SK-N-MC (cell line): ENCODE measurements at places on chromosomes 5 and 9.

- DNase-seq = peak; percentile 2
These were observed 197.1 kb downstream of the TTLL11 start for GRCh38 chr9:121895818-121896544.

- DNase-seq = no peak
These were observed 31.6 kb downstream of the LRRTM2 start for GRCh38 chr5:138843316-138844124.

GRCh38 chr5:18771097-18771610, 1136.9 kb downstream of the TAF11L14 start:
- DNase-seq = no peak

DNA sequence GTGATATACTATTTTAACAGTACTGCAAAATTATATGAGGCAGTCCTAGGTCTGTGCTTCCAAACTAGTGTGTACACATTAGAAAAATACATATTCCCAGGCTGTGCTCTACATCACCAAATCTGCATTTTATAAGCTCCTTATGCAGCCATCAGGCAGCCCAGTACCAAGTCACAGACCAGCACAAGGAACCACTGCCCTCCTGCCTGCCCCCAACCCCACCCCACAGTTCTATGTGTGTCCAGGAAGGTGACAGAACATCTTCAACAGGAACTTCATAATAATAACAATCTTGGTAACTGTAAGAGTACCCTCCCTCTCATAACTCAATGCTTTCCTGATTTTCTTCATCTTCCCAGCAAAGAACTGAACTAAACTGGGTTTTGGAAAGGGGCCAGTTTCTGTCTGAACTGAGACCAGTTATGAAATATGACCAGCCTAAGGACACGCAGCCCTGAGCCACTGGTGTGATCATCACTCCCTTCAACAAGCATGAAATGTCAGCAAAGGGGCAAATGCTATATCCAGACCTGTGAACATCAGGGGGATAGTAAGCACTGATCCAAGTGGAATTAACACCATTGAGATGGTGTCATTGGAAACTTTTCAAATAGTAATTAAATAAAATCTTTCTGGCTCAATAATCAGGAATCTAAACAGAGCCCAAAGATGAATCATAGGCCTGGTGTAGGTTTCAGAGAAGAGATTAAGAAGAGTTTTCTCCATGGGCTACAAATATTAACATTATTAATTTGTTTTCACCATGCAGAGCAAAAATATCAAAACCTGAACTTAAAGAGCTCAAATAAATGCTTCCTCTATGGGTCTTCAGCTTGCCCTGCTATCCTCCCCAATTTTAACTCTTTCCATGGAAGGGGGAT, 82.1 kb downstream of the DPYSL3 start:
- DNase-seq = no peak

DNA sequence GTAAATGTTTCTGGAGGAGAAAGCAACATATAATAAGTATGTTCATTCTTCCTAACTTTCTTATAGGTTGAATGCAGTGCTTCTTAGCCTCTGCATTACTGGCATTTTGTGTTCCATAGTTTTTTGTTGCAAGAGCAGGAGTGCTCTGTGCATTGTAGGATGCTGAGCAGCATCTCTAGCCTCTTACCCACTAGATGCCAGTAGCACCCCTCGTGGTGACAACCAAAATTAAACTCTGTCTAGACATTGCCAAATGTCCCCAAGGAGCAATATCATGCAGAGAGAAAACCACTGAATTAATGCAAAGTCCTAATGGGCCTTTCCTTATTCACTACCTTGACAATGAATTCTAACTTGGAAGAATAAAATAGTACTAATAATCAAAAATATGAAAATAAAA, 147.0 kb downstream of the GLIS3 start:
- no peak for DNase-seq

DNA sequence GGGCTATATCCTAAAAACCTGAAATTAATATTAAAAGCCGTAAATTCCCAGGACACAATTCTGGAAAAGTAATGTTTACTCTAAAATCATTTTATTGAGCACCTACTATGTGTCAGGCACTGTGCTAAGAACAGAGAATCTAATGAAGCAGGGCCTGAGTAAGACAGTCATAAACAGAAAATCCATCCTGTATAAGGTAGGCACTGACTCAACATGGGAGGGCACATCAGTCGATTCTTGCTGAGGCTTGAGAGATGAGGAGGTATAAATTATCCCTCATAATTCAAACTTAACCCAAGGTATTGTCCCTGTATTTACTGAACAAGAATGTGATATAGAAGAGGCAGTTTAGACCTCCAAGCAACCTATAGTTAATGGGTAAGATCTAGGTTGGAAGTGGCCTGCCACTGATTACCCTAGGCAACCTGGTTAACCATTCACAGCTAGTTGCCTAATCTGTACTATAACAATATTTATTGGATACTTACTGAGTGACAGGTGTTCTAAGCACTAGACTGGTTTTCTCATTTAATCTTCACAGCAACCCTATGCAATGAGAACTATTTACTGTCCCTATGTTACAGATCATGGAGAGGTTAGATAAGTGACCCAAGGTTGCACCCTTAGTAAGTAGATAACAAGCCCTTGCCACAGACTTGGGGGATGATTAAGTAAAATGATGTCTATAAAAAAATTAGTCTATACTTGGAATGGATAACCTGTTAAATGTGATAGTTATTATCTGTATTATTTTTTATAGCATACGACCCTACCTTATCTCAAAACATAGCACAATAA, 317.7 kb downstream of the PDE4D start:
- DNase-seq = no peak

- DNase-seq = peak; percentile 8
These were observed 31.4 kb downstream of the GRIN3A start for GRCh38 chr9:101706997-101707396.

GRCh38 chr5:36502608-36503007, 103.8 kb upstream of the SLC1A3 start:
- DNase-seq = no peak

GRCh38 chr5:146327257-146327870, 11.3 kb upstream of the POU4F3 start:
- no peak for DNase-seq

DNA sequence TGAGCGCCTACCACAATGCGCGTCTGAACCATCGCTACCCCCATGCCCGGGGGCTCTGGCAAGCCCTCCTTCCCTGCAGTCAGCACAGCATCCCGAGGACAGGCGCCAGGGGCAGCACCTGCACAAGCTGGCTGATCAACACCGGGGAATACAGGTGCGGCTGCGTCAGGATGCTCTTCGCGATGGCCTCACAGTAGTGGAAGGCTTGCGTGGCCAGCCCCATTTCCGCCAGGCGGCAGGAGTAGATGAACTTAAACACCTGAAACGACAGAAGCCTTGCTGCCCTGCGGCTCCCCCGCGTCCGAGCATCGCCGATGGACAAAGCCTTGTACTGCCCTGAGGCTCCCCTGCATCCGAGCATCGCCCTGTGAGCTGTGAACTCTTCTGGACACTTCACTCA, 17.7 kb upstream of the INPP5E start:
- no peak for DNase-seq

DNA sequence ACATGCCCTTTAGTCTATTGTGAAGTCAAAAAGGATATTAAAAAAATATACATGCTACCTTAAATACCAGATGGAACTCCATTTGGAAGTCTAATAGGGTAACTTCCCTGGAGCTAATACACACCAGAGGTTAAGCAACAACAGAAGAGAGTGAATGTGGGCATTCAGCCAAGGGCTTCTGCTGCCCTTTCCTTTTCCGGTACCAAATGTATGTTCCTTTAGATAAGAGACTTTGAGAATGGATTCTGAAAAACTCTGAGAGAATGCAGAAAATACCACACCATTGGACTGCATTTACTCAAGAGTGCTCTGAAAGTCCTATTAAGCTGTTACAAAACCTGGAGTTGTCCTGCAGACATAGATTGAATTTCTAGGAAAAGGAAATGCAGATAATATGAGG, 23.8 kb upstream of the TRPM3 start:
- no peak for DNase-seq

DNA sequence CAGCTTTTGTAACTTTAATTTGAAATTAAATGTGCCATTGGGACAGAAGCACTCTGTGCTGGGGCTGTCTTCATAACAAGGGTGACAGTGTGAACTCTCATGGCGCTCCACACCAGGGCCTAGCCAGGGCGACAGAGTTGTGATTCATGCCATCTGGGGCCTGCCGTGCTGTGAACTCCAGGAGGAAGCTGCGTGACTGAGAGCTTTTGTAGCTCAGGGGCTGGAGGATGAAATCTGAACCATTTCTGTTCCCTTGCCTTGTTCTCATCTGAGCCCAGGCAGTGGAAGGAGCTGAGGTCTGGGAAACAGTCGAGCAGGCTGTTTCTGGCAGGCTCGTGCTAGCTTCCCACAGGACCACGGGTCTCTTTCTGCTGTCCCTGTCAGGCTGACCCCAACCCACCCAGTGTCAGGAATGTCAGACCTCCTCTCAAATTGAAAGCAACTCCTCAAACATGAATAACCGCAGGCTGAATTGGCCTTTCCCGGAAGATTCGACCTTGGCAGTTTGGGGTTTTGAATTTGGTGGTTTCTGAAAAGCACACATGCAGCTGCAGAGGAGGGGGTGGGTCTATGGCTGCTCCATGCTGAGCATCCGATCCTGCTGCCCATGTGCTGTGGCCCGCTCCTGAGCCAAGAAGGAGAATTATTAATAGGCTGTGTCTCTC, 69.2 kb upstream of the RPS23 start:
- DNase-seq = no peak

- DNase-seq = no peak
These were observed 2.4 kb downstream of the BBLN start for GRCh38 chr9:128162215-128163026.

- no peak for DNase-seq
These were observed 8.3 kb downstream of the CIZ1 start for GRCh38 chr9:128182893-128183588.
